ENCODE measurements at places on chromosomes 7 and 10.

DNA sequence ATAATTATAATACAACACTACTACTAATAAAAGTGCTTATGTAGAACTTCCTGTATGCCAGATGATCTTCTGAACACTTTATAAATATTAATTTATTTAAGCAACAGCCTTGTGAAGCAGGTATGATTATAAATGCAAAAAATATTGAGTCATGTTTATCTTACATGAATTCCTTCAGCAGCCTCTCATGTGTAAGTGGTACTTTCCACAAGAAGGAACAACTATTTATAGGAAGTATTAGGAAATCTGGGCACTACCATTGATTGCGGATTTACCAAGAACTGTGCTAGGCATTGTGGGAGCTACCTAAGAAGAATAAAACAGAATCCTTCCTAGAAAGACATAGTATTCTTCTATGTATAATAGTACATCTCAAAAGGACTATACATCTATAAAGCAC, 10.7 kb upstream of the STEAP4 start:
- no peak for DNase-seq

GRCh38 chr10:130364631-130365411, 228.6 kb downstream of the GLRX3 start:
- no peak for DNase-seq

DNA sequence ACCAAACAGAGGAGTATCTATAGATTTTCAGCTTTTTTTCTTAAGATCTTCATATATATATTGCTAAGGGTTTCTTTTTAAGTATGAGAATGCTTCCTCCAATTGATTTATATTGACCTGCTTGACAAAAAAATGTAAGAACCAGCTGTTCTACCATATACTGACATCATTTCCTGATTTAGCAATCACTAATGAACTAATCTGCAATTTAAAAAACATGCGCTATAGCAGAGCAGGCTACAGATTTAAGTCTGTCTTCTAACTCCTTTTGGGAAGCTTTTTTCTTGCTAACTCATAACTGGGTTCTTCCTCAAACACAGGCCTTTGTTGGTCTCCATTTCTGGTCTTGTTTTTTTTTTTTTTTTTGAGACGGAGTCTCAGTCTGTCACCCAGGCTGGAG, 33.2 kb downstream of the ABCC2 start:
- DNase-seq = no peak

GRCh38 chr10:27637601-27638000, 108.0 kb downstream of the MKX start:
- no peak for DNase-seq

- DNase-seq = no peak
Measured at GRCh38 chr7:26626687-26627086, 237.7 kb downstream of the SKAP2 start.

DNA sequence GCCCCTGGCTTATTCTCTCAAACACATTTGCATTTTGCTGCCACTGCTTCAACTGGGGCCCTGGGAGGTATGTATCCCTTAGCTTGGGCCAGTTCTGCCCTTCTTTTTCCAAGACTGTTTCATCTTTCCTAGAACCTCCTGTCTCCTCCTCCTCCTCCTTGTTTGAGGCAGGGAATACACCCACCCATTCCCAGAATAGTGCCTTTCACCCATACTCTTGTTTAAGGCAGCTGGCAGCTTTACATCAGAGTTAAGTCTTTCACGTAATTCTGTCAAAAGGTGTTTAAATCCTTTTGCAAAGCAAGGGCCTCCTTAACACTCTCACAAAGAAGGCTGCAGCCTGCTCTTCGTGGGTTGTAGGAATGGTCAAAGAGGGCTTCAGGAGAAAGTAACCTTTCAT, 150.9 kb upstream of the AGK start:
- no peak for DNase-seq

GRCh38 chr10:5354068-5354467, 10.7 kb upstream of the UCN3 start:
- DNase-seq = no peak

DNA sequence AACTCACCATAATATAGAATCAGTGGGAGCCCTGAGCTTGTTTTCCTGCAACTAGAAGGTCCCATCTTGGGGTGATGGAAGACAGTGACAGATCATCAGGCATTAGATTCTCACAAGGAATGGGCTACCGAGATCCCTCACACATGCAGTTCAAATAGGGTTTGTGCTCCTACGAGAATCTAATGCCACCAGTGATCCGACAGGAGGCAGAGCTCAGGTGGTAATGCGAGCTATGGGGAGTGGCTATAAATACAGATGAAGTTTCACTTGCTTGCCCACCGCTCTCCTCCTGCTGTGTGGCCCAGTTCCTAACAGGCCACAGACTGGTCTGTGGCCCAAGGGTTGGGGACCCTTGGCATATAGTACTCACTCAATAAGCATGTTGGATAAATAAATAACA, 93.4 kb downstream of the POU6F2 start:
- no peak for DNase-seq

- no peak for DNase-seq
Measured at GRCh38 chr10:100828738-100829096, 83.3 kb downstream of the PAX2 start.

GRCh38 chr10:74981831-74982633, 129.4 kb upstream of the SAMD8 start:
- DNase-seq = no peak

DNA sequence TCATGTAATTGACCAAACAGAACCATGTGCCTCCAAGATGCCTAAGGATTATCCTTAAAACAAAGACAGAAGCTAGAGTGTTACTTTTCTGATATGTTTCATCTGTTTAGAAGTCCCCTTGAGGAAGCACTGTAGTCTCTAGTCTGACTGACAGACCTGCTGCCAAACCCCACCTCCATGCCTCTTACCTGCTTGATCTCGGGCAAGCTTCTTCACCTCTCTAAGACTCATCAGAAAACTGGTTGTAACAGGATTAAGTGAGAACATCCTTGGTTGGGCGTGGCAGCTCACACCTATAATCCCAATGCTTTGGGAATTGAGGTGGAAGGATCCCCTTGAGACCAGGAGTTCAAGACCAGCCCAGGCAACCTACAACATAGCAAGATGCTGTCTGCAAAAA, 42.2 kb upstream of the OTUD1 start:
- no peak for DNase-seq

DNA sequence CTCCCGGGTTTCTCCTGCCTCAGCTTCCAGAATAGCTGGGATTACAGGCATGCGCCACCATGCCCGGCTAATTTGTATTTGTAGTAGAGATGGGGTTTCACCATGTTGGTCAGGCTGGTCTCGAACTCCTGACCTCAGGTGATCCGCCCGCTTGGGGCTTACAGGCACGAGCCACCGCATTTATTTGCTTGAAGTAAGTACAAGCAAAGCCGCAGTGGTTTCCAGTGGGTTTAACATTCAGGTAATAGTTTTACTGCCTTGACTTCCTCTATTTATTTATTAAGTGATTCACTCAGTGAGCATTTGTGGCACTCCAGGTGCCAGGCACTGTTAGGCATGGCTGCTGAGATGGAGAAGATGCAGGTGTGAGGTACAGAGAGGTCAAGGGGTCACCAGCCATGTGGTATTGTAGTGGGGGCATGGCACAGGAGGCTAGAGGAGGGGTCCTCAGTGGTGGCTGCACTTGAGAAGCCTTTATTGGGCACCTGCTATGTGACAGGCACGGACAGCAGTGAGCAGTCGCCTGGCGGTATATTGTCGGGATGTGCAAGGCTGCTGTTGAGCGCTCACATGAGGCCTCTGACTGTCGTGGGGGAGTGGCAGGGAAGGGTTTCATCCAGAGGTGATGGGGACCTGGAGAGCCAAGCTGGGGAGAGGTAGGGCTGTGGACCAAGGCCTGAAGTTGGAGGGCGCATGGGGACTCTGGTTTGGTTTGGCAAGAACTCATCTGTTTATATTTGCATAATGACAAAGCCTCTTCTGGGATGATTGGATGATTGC, 54.9 kb downstream of the DOCK1 start:
- DNase-seq = no peak

DNA sequence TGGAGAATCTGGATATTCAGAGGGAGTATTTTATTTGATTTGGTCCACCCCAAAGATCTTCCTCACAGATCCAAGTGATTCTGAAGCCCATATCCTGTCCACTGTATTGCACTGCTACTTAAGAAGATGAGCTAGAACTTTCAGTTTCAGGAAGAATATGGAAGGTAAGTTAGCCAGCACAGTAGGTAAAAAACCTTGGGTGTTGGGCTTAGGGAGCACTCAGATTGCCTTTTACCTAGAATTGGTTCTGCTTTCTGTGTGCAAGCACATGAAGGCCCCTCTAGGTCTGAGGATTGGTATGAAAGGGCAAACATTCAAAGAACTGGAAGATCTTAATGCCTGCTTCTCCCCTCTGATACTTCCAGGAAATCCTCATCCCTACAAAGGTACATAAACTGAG, 146.7 kb upstream of the COL1A2 start:
- DNase-seq = no peak

GRCh38 chr7:43721193-43721806, 8.0 kb downstream of the COA1 start:
- no peak for DNase-seq

DNA sequence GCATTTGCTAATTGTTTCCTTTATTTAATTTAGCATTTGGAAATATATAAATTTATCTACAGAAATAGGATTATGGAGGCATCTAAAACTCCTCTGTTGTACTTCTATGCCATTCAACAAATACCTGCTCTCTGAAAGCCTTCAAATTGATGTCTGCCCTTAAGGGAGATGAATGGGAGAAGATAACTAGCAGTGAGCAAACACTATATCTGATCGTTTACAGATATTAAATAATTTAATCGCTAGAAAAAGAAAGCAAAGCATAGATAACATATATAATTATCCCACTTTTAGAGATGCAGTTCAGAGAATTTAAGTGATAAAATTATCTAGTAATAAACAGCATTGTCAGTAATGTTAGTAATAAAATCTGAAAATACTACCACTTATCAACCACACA, 524.9 kb downstream of the NRG3 start:
- no peak for DNase-seq

GRCh38 chr10:50346942-50347341, 95.6 kb upstream of the ASAH2 start:
- no peak for DNase-seq

DNA sequence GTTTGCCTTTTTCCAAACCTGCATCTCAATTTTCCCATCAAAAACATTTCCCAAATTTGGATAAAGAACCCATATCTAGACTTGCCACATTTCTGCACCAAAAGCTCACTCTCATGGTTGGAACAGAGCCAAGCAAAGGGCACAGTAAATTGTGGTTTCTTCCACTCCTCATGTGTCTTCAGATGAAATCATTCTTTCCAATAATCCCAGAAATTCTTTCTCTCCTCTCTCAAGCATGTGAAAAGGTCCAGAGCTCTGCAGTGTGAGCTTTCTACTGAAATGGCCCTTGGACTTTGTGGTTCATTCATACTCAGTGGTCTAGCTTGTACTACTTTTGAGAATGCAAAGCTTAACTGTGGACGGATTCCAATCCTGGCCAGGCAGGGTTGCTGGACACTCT, 19.8 kb downstream of the PRSS2 start:
- DNase-seq = no peak

DNA sequence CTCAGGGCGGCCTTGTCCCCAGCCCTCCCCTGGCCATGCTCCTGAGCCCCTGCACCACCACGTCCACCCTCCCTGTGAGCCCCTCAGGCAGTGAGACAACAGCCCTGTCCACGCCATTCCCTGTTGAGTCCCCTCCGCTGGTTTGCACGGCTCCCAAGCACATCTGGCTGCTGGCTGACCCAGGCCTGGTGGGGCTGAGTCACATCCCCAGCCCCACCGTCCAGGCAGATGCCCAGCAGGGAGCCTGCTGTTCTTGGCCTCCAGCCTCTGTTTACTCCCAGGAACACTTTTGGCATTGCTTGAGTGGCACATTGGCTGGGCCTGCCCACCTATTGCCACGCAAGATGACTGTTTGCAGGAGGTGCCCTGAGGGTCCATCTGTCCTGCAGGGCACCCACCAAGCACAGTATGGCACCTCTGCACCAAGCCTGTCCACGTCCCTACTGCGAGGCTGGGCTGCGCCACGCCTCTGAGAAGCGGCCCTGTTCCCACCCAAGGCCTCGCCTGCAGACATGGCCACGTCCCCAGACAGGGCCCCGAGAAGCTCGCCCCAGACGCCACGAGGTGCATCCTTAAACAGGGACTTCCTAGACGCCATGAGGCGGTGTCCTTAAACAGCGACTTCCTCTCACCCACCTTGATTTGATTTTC, 48.4 kb upstream of the INPP5A start:
- no peak for DNase-seq

- DNase-seq = no peak
Measured at GRCh38 chr10:10128387-10128786, 889.3 kb upstream of the CELF2 start.

- DNase-seq = no peak
Measured at GRCh38 chr7:48097521-48098231, 8.6 kb downstream of the UPP1 start.

GRCh38 chr10:49431426-49431825, 35.5 kb upstream of the DRGX start:
- DNase-seq = no peak

DNA sequence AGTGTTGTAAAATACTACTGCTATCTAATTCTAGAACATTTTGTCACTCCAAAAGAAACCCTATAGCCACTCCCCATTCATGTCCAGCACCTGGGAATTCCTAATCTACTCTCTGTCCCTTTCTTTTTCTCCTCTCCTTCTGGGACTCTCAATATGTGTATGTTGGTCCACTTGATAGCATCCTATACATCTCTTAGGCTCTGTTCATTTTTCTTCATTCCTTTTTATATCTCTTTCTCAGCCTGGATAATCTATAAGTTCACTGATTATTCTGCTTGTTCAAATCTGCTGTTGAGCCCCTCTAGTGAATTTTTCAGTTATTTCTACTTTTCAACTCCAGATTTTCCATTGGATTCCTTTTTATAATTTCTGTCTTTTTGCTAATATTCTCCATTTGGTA, 108.6 kb downstream of the CCDC3 start:
- no peak for DNase-seq

DNA sequence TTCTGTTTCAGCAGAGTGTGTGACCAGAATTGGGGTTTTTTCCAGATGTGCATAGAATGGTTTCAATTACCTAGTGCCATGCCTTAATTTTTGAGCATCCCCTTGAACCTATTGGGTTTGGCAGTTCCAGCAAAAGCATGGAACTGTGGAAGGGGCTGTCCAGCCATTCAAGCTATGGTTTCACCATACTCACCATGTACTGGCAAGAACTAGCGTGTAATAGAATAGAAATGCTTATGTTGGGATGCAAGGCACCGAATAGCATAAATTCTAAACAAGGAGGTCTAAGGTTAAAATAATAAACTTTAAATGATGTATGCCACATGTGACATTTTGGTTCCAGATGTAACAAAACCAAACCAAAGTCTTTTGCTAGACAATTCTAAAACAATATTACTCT, 91.4 kb downstream of the MTERF1 start:
- no peak for DNase-seq

All from stimulated activated CD4-positive, alpha-beta T cell treated with anti-CD3 and anti-CD28 coated beads, Interleukin-1b, Interleukin-23, amount 100 ng/mL, for 24 hours (primary cell).